Thoracic aorta endothelial cell (primary cell): ENCODE measurements at places on chromosomes 2 and 18. TPM values are rescaled to one million over a fixed set of nuclear protein-coding genes. Genes with fewer than 3 reads are reported as not detected.

KCNIP3 gene
- 0.53 and 2.0 TPM in 2 replicates for total RNA-seq

CYP27A1 gene
- total RNA-seq = 4.1 and 6.4 TPM in 2 replicates

TSHZ1 gene
- 7.7 and 10.9 TPM in 2 replicates for total RNA-seq

CAD gene
- total RNA-seq = 46.7 and 70.7 TPM in 2 replicates

ADD2 gene
- 7.3 and 8.4 TPM in 2 replicates for total RNA-seq

IL1A gene
- total RNA-seq = 1.2 and 1.8 TPM in 2 replicates

SNED1 gene
- 23.1 and 26.3 TPM in 2 replicates for total RNA-seq

CNTNAP5 gene
- total RNA-seq = not detected in 2 replicates

IL18R1 gene
- total RNA-seq = 6.4 TPM in 2 replicates

MOB1A gene
- total RNA-seq = 158 and 199 TPM in 2 replicates

BOLL gene
- not detected in 2 replicates for total RNA-seq

REG3G gene
- total RNA-seq = not detected in 2 replicates

AOX1 gene
- total RNA-seq = 6.9 and 8.6 TPM in 2 replicates

CYRIA gene
- total RNA-seq = 46.5 and 47.6 TPM in 2 replicates

FBLN7 gene
- 2.9 and 5.2 TPM in 2 replicates for total RNA-seq

NEU2 gene
- total RNA-seq = not detected in 2 replicates

FAM237A gene
- total RNA-seq = not detected in 2 replicates
